ENCODE measurements at places on chromosomes 13 and 19.

DNA sequence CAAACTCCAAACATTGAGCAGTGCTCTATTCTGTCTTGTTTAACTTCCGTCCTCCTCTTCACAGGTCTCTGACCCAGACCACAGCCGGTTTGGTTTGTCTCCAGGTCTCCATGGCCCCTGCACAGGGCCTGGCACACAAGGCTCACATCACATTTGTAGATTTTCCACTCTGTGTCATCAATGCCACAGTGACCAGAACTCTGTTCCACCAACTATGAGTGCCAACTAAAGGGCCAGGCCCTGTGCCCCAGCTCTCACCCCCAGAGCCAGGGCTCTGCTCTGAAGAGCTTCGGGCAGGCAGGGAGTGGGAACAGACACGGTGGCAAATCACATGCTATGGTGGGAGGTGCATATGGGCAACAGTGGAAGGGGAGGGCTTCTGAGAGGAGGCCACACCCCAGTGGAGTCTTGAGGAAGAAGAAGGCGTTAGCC lies 16.0 kb downstream of the SMG9 start:
- no peak for DNase-seq

DNA sequence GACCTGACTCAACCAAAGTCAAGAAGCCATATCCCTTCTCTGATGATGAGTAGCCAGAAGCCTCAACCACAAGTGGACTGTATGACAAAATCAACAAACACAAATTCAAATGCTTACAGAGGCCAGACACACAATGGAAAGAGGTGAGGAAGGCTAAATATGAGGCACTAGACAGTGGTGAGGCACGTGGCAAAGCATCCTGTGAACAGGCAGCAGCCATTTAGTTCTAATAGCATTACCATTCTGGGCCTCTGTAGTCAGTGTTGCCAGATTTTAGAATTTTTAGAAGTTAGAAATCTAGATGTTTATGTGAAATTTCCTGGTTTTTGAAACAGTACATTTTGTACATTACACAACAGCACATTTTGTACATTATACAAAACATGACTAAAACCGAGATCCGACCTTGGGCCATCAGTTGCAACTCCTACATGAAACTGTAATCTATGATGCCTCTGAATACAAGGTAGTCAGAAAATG lies 403.3 kb downstream of the COG6 start:
- DNase-seq: no peak

DNA sequence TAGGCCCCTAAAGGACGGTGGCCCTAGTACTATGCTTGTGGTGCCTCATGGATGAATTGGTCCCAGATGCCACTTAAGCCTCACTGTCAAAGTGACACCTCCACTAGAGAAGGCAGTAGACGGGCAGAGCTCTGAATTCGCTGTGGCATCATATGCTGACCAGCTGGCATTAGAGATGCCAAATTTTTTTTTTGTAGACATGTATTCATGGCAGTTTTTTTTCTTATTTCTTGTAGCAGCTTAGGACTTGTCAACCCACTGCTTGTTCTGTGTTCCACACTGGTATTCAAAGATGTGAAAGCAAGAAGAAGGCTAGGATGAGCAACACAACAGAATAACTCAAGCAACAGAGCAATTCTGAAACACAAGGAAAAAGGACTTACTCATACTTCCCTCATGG lies 212.5 kb downstream of the DLEU7 start:
- DNase-seq: no peak

GRCh38 chr19:39428283-39429112 lies 7.3 kb downstream of the RPS16 start:
- DNase-seq: peak; percentile 72

- no peak for DNase-seq
Observed at GRCh38 chr19:52142001-52142595, 2.4 kb upstream of the ZNF616 start.

GRCh38 chr13:80033286-80033685 lies 307.6 kb downstream of the SPRY2 start:
- no peak for DNase-seq

DNA sequence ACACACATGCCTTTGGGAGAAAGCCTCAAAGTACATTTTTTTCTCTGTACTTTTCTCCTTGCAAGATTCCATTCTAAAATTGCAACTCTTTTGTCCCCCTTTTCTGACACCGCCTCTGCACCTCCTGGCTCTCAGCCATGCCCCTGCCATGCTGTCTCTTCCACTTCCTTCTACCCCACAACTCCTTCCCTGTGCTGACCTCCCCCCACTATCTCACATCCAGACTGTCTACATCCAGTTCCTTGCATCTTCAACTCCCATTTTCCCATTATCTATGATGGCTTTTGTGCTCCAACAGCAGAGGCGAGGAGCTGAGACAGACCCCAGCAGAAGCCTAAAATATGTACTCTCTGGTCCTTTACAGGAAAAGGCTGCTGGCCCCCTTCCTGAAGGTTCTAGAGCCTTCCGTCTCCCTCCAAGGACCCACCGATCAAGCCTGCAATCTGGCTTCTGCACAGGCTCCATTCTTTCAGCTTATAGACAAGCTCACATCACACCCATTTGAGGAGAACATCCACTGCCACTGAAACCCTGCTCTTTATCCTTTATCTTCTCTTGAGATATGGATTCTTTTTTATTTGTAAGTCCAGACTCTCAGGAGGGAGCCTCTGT lies 50.2 kb downstream of the RFX2 start:
- no peak for DNase-seq

DNA sequence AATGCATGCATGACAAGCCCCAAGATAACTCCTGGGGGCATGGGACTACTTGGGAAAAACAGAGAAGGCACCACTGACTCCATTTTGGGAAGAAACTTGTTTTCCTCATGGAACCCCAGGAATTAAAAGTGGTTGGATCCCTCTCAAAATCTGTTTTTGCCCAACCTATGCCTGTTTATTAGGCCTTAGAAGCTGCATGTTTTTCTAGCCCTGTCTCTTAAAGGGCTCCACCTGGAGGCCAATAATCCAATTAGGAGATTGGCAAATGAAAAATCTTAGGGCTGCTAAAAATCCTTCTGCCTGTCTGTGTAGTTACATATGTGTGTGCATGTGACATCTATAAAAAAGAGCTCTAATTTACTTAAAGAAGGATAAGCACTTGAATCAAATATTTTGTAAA lies 26.9 kb downstream of the MED4 start:
- DNase-seq: no peak

GRCh38 chr13:102225892-102226291 lies 176.0 kb downstream of the FGF14 start:
- DNase-seq: no peak

GRCh38 chr19:4847190-4847973 lies 15.9 kb upstream of the TICAM1 start:
- no peak for DNase-seq

DNA sequence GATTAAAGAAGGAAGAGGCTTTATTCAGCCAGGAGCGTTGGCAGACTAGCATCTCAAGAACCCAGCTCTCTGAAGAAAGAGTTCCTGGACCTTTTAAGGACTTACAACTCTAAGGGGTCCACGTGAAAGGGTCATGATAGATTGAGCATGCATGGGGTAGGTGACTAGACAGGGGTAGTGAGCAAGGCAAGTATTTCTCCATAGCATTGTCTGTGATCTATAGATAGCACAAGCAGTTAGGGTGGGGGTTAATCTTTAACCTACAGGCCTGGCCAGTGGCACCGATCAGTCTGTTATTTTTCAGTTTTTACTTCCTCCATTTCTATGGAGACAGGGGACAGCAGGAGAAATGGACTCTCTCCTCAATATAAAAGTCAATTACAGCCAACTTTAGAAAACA lies 983.7 kb downstream of the SLITRK1 start:
- no peak for DNase-seq

DNA sequence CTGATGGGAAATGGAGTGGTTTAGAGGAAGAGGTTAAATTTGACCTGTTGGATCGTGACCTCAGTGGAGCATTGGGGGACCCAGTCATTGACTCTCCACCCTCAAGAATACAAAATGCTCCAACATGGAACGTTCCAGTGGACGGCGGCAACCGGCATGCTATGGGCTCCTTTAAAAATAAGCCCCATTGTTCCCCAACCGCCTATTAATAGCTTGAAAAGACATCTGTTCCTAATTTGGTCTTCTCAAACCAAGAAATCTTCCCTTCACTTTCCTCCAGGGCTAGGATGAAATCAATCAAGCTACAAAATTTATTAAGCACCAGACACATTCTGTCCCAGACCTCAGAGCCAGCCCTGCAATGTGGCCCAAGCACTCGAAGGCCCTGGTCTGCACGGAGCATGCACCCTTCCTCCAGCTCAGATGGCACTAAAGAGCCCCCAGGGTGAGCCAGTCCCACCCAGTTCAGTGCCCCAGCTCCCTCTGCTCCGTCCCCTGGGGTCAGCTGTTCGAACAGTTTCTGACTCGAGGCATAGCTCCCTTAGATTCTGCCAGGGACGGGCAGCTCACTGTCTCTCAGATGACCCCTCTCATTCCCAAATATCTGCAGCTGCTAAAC lies 22.5 kb upstream of the VSTM2B start:
- DNase-seq: no peak

- DNase-seq: no peak
Observed at GRCh38 chr19:34990578-34991192, 9.4 kb upstream of the GRAMD1A start.

DNA sequence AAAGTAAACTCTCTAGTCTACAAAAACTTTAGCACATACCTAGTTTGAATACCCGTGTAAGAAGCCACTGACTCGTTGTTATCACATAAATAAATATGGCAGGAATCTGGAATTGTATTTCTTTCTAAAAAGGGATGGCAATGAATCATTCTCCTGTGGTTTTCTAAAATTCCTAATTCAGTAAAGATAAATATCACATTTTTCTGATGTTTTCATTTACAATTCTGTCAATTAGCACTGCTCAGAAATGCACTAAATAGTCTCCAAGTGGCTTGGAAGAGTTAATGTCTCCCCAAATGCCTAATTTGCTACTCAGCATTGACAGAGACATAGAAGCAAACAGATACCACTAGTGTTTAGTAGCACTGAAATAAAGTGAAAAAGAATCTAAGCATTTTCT lies 547.7 kb upstream of the SLITRK1 start:
- DNase-seq: no peak

- DNase-seq: no peak
Observed at GRCh38 chr13:114152831-114153371, 20.5 kb upstream of the RASA3 start.

- DNase-seq: no peak
Observed at GRCh38 chr13:82636119-82636518, 1246.2 kb downstream of the SLITRK1 start.

- no peak for DNase-seq
Observed at GRCh38 chr13:20704459-20705069, 1.1 kb downstream of the IL17D start.

Data from glutamatergic neuron (in vitro differentiated cells).